ENCODE measurements at places on chromosomes 2 and 18.
A peak's percentile ranks its signal among the peaks of the same experiment; 100 is the strongest.

GRCh38 chr2:3294069-3294468 is 83.5 kb downstream of the EIPR1 start:
- DNase-seq, result no peak

GRCh38 chr2:227238238-227239237 is 74.1 kb downstream of the COL4A3 start:
- DNase-seq, result peak; percentile 44

DNA sequence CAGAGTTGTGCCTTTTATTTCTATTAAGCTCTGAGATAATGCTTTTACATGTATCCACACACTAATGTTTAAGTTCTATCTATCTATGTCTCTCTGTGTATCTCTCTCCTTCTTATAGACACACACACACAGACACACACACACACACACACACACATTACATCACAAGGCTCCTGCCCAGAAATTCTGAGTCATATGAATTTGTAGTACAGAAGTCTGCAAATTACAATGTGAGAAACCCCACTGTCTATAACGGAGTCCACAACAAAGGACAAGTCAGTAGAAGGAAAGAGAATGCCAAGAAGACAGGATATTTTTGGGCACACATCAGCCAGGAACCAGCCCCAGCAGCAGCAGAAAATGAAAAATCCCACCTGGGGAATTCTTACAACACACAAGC is 142.4 kb downstream of the EN1 start:
- DNase-seq, result no peak

GRCh38 chr2:238912916-238913875 is 65.3 kb downstream of the TWIST2 start:
- DNase-seq, result no peak

GRCh38 chr2:230472621-230473018 is 56.6 kb downstream of the SP100 start:
- peak; percentile 45 for DNase-seq

GRCh38 chr18:32093102-32093511 is 1.4 kb downstream of the RNF138 start:
- DNase-seq, result no peak

GRCh38 chr2:19864381-19864780 is 37.4 kb downstream of the TTC32 start:
- no peak for DNase-seq

DNA sequence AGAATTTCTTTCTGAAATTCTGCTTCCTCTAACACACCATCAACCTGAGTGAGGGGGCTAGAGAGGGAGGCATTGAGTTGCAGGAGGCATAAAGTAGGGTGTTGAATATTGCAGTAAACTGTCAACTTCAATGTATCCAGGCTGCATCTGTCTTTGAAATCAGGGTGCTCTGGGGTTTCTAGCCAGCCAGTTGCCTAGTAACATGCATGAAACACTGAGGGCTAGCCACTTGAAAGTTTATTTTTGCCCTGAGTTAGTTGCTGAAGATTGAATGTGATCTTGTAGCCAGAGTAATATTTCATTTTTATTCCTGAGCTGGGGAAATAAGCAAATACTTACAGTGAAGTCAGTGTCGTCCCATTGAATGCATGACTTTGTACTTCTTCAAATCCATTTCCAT is 41.9 kb downstream of the LHCGR start:
- no peak for DNase-seq

- DNase-seq, result no peak
These were observed 349.0 kb upstream of the PKDCC start for GRCh38 chr2:41698678-41699422.

GRCh38 chr2:238449909-238450417 is 23.2 kb downstream of the ASB1 start:
- DNase-seq, result no peak

- DNase-seq, result no peak
These were observed 100.3 kb downstream of the TTC32 start for GRCh38 chr2:19801367-19802080.

- no peak for DNase-seq
These were observed 567 bp downstream of the TMEM200C start for GRCh38 chr18:5894611-5895298.
